ENCODE measurements at places on chromosomes 12 and 14.

DNA sequence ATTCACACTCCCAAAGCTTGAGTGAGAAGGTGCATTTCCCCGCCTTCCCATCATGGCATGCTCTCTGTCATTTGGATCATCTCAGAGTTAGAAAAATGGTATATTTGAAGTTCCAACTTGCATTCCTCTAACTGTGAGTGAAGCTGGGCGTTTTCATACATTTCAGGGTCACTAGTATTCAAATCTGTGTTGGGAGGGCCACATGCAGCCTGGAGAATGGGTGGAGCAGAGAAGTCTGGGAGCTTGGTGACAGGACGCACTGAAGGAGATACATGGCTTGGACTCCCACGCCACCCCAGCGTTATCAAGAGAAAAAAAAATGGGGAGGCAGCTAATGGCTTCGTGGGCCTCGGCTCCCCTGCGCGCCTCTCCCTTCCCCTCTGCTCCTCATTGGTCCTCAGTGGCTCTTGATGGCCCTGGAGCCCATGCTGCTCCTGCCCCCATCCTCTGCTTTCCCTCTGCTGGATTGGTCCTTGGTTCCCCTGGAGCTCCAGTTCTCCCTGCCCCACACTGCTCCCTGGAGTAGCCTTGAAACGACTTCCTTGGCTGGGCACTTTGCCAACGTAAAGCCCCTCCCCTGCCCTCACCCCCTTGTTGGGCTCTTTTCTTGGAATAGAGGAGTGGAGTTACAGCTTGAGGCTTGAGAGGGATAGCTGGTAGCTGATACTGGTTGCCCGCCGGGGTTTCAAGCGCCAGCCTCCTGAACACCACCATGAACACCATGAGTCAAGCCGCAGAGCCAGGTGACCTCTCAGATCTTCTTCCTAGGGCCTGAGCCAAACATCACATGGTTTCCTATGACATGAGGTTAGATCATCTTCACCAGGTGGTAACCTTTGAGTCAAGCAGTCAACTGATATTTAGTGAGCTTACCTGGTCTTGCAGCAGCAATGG lies 139.6 kb downstream of the PRKCH start:
- DNase-seq, result no peak

- DNase-seq, result no peak
These were observed 973.2 kb downstream of the AACS start for GRCh38 chr12:126038434-126038833.

GRCh38 chr12:30796891-30797371 lies 42.2 kb upstream of the CAPRIN2 start:
- no peak for DNase-seq

- DNase-seq, result no peak
These were observed 82.2 kb downstream of the EML1 start for GRCh38 chr14:99875421-99875820.

- no peak for DNase-seq
These were observed 759.1 kb downstream of the GALC start for GRCh38 chr14:87233806-87234384.

- no peak for DNase-seq
These were observed 15.2 kb downstream of the STON2 start for GRCh38 chr14:81384900-81385299.

- no peak for DNase-seq
These were observed 13.4 kb upstream of the GALNT6 start for GRCh38 chr12:51404627-51405026.
